CD4-positive, alpha-beta T cell treated with Interferon alpha-2 for 1 hour (primary cell): ENCODE measurements at places on chromosomes 5 and 9.

- DNase-seq, result no peak
These were observed 123.8 kb downstream of the FGF18 start for GRCh38 chr5:171543148-171543815.

DNA sequence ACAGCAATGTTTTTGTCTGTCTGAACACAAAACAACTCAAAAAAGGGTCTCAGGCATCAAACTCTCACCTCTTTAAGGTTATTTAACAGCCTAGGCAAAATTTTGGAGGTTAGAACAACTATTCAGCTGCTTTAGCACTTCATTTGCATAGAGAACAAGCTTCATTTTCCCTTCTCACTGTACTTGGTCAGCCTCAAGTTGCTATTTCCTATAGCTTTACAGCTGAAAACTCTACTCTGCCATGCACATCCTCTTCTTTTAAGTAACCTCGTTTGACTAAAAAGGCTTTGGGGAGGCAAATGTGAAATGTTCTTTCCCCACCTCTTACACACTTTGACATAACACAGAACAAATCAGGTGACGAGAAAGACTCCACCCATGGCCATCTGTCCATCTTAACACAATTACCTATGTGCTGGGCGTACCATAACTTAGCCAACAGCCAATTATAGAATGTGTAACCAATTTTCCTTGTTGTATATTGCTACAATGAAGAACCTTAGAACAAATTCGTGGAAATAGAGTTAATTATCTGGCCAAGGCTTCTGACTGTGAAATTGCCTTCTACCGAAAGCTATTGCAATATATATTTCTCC lies 195.7 kb downstream of the DCP2 start:
- no peak for DNase-seq

DNA sequence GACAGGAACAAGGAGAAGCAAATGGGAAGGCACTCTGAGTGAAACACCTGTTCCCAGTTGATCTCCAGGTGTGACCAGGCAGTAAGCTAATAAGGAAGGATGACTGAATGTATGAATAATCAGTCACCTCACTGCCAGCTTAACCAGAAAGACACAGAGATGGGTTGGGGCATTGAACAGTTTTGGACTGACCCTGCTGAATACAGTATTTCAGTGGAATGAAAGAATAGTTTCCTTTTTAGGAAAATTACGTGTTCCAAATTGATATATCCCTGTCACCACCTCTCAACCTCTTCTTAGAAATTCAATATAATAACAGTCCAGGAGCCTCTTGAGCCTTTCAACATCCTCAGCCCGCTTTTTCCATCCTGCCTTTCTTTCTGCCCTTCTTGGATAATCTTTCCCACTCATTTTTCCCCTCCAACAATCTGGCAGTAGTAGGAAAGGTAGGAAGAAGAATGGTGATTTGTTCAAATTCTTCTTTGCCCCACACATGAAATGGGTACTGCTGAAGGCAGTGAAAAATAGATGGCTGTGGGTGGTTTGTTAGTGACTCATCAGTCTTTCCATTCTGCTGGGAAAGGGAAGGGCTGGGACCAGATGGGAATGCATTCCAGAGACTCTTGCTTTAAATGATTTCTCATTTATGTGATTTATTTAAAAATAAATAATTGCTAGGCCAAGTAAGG lies 117.9 kb downstream of the ZSWIM6 start:
- no peak for DNase-seq

GRCh38 chr5:110342683-110343082 lies 383.8 kb downstream of the TMEM232 start:
- DNase-seq, result no peak

GRCh38 chr5:56305001-56305950 lies 72.1 kb upstream of the ANKRD55 start:
- DNase-seq, result no peak
